ENCODE measurements at places on chromosomes 12 and 14.

GRCh38 chr12:52168019-52168717, 23.6 kb downstream of the KRT80 start:
- DNase-seq, result no peak

GRCh38 chr14:25026476-25027137, 23.3 kb downstream of the STXBP6 start:
- DNase-seq, result no peak

GRCh38 chr14:69904246-69904645, 25.0 kb downstream of the SMOC1 start:
- no peak for DNase-seq

DNA sequence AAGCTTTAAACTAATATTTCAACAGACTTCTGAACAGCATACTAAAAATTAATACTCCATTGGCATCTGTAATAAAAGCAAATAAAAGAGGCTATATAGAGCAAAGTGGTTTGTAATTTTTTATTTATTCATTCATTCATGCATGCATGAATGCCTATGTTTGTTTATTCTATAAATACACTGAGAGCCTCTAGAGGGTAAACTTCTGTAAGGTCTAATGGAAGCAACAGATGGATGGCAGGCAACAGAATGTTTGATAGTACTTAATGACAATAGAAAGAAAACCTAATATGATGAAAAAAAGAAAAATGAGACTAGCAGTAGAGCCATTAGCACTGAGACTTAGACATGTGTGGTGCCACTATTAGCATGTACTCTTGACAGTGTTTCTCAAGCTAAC, 253.1 kb downstream of the CCDC91 start:
- DNase-seq, result no peak

DNA sequence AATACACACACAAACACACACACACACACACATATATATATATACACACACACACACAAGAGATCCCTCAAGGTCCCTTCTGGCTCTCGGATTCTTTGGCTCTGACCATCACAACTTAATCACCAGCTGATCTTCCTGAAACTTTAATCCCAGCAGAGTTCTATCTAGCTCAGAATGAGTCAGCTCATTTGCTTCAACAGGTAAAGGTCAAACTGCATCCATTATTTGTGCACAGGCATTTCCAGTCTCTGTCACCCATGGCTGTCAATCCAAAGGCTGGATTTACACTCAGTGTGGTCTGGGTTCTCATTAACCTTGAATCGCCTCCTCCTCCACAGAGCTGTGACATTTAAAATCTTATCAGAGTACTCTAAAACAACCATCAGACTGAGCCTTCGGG, 113.3 kb upstream of the TMPO start:
- DNase-seq, result no peak
